Urinary bladder (tissue), 4 donors: ENCODE measurements at places on chromosomes 12 and 14. TPM values are rescaled to one million over a fixed set of nuclear protein-coding genes. Genes with fewer than 3 reads are reported as not detected.

The TBC1D30 gene
- total RNA-seq: 3.9 TPM

The TGM1 gene
- total RNA-seq: 1.2 TPM

The FAM161B gene
- 7.9 TPM for total RNA-seq

The GUCY2C gene
- total RNA-seq: not detected

The DAO gene
- total RNA-seq: not detected

The AQP5 gene
- 1.4 TPM for total RNA-seq

The RHNO1 gene
- total RNA-seq: 27.4 TPM

The MYO1H gene
- total RNA-seq: not detected

The TSPAN19 gene
- not detected for total RNA-seq

The RIPK3 gene
- 4.4 TPM for total RNA-seq

The PARP11 gene
- 23.3 TPM for total RNA-seq

The CLEC7A gene
- 4.5 TPM for total RNA-seq

The FGF23 gene
- not detected for total RNA-seq

The C14orf39 gene
- total RNA-seq: 0.63 TPM

The FGD4 gene
- 24.8 TPM for total RNA-seq

The NOVA1 gene
- total RNA-seq: 31.6 TPM

The CEBPE gene
- total RNA-seq: not detected

The ACRBP gene
- total RNA-seq: 1.1 TPM

The POTEG gene
- total RNA-seq: not detected

The CPNE8 gene
- total RNA-seq: 37.7 TPM

The PGF gene
- 7.3 TPM for total RNA-seq

The TAS2R46 gene
- total RNA-seq: 11.7 TPM

The CCDC175 gene
- total RNA-seq: 0.74 TPM

The ANKRD33 gene
- total RNA-seq: not detected

The CLEC4E gene
- not detected for total RNA-seq

The PLA2G1B gene
- total RNA-seq: 0.90 TPM

The GRIN2B gene
- total RNA-seq: 1.7 TPM

The TEX22 gene
- total RNA-seq: 0.11 TPM
